Right renal cortex interstitium (tissue), 3 donors: ENCODE measurements at places on chromosomes 3 and 15.
A peak's percentile ranks its signal among the peaks of the same experiment; 100 is the strongest.

- no peak for DNase-seq
Observed at GRCh38 chr3:112013784-112014143, 15.0 kb downstream of the TAGLN3 start.

- no peak for DNase-seq
Observed at GRCh38 chr3:170038434-170039110, 777 bp downstream of the GPR160 start.

DNA sequence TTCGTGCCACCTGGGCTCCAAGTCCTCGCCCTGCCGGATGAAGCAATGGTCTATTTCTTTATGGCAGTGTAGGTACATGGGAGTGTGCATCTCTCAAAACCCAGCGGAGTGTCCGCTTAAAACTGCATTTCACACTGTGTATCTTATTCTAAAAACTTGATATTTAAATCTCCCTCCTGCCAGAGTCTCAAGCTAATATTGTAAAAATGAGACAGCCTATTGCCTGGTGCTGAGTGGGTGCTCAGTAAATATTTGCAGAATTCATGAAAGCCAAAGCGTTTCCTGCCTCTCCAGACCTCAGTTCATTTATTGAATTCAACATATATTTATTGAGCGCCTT is 330 bp upstream of the TBC1D2B start:
- no peak for DNase-seq

DNA sequence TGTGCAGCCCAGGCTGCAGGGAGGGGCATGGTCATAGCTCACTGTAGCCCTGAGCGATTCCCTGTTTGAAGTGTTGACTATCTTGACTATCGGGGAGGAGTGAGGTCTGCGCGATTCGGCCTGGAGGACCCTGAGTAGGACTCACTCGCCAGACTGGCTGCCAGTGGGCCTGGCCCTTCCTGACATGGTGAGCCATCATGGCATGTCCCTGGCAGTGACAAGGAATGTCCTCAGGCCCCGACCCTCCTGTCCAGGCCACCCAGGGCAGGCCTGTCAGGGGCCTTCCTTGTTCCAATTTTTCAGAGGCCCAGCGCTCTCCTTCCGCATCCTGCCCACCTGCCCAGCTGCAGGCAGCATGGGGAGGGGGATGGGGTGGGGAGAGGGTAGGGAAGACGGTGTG is 5.2 kb upstream of the OCA2 start:
- DNase-seq = no peak

GRCh38 chr15:83174891-83175290 is 32.7 kb downstream of the HDGFL3 start:
- no peak for DNase-seq

GRCh38 chr3:112119962-112120836 is 12.8 kb downstream of the GCSAM start:
- DNase-seq = no peak

GRCh38 chr3:79957066-79957465 is 189.3 kb upstream of the ROBO1 start:
- no peak for DNase-seq

DNA sequence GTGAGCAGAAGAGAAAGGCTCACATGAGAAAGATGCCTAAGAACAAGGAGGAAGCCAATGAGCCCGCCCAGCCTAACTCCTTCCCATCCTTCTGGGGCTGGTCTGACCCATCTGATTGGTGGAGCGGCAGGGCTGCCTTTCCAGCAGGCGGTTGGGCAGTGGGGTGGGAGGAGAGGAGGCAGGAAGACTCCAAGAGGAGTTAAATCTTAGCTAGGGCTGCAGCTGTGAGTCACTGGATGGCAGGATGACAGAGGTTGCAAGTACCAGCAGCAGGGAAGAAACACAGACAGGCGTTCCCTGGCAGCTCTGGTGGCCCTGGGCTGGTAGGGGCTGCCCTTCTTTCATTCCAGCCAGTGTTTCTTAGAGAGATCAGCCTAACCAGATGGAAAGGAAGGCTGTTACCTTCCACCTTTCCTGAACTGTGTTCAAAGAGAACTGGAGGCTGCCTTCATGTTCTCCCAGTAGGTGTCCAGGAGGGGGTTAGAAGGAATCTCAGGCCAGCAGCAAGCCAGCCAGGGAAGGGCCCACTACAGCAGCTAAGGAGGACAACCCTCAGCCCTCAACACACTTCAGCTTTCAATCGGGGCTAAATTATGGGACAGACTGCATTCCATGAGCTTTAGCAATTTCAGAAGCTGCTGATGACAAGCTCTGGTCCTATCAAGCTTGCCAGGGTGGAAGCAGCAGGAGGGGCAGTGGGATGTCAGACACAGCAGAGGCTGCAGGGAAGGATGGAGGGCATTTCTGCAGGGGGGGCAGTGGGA is 50.3 kb downstream of the CHSY1 start:
- DNase-seq = peak; percentile 62

DNA sequence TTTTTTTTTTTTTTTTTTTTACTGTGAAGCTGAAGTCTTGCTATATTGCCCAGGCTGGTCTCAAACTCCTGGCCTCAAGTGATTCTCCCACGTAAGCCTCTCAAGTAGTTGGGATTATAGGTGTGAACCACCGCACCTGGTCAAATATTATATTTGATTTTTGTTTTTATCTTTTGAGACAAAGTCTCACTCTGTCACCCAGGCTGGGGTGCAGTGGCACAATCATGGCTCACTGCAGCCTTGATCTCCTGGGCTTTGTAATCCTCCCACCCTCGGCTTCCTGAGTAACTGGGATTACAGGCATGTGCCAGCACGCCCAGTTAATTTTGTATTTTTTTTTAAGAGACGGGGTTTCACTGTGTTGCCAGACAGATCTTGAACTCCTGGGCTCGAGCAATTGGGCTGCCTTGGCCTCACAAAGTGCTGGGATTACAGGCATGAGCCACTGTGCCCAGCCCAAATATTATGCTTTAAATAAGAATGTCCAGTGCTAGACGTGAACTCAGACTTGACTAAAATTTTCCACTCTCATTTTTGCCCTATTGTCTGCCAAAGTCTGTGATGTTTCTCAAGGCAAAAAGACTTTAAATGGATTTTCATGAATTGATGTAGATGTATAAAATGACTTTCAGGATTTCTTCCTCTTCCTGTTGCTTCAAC is 33.4 kb upstream of the CRBN start:
- DNase-seq = no peak

GRCh38 chr3:14322001-14322400 is 80.4 kb upstream of the SLC6A6 start:
- no peak for DNase-seq

DNA sequence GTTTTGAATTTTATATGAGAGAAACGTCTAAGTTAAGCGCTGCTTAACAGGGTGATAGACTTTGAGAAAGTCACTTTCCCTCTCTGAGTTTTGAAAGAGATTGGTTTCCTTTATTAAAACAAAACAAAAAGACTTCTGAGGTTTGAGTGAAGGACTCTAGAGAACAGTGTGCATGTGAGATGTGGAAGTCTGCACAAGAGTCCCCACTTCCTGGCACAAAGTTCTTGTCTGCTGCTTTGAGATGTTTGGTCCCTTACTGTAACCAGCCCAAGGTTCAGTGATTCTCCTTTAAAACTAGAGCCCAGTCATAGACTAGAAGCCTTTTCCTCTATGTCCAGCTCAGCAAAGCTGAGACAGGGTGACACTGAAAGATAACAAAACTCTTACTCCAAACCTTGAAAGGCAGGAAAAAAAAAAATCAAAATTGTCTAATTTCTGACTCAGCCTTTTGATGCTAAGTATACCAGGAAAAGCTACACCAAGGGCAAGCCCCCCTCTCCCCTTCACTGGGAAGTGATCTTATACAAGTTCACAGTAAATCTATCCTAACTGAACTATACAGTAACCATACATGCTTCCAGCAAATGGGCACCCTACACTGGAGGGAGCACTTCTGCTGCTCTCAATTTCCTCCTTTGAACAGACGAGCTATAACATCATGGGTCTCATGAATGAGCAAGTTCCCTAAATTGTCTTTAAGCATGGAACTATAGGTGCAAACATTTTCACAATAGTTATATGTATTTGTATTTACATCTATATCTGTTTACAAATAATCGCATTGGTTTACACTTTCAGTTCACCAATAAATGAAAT is 2.3 kb downstream of the POPDC2 start:
- DNase-seq = no peak

- no peak for DNase-seq
Observed at GRCh38 chr15:96542130-96542770, 211.8 kb downstream of the NR2F2 start.

DNA sequence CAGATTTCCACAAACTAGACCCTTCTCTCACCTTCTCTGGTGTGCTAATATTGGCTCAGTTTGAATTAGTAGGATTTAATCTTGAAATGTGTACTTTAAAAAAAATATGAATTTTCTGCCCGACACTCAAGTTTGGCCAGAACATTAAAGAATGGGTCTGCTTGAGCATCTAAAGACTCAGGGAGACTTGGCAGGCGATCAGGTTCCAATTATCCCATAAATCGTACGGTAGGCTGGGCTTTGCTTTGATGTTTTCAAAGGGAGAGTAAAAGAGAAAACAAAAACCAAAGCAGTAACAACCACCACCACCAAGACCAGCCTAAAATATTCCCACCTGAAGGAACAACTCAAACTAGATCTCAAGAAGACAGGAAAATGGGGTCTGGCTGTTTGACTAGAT is 230.8 kb downstream of the EBLN2 start:
- no peak for DNase-seq

DNA sequence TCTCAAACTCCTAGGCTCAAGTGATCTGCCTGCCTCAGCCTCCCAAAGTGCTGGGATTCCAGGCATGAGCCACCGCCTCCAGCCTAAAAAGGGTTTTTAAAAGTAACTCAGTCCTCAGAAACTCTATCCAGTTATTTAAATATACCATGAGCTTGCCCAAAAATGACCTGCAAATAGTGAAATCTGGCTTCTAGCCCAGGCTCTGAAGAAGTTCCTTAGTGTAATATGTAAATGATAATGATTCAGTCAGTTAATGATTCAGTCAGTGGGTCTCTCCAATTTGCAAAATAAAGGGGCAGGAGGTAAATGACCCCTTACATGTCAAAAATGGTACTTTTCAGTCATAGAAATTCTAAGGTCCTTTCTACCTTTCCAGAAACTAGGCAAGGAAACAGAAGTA is 28.8 kb downstream of the LRRC2 start:
- no peak for DNase-seq

- no peak for DNase-seq
Observed at GRCh38 chr3:58577269-58577821, at the start of gene FAM107A. Gene FAM107A (minus strand): TSS chr3:58577391. CDS start chr3:58569860, 7,531 bp downstream.

DNA sequence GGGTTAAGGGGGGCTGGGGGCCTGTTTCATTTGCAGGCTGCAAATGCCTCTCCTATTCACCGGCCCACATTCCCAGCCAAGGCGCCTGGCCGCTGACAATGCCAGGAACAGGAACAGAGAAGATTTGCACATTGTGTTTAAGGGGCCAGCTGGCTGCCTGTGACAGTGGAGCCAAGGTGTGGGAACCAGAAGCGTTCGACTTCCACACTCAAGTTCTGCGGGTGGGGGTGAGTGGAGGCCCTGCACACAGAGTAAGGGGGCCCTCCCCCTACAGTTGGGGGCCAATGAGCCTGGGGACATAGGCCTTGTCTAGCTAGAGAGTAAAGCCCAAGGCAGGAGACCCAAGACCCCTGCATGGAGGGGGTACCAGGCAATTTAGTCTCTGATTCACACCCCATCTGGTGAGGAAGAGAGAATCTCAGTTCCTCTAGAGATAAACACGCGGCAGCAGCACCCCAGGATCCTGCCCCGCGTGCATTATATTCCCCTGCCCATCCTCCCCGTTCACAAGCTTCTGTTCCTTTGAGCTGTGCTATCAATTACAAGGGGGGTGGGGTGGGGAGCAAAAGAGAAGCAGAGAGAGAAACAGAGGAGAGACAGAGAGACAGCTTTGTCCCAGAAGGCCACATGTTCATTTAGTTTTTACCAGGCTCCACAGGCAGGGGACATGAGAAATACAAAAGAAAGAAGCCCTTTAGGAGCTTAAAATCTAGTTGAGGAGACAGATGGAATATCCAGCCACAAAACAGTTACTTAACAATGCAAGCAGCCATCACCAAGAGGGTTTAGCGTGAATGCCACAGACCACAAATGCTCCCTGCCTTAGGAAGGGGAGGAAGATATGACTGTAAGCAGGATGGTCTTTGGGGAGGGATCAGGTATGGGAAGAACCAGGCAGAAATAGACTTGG is 9.2 kb downstream of the IGDCC3 start:
- no peak for DNase-seq

DNA sequence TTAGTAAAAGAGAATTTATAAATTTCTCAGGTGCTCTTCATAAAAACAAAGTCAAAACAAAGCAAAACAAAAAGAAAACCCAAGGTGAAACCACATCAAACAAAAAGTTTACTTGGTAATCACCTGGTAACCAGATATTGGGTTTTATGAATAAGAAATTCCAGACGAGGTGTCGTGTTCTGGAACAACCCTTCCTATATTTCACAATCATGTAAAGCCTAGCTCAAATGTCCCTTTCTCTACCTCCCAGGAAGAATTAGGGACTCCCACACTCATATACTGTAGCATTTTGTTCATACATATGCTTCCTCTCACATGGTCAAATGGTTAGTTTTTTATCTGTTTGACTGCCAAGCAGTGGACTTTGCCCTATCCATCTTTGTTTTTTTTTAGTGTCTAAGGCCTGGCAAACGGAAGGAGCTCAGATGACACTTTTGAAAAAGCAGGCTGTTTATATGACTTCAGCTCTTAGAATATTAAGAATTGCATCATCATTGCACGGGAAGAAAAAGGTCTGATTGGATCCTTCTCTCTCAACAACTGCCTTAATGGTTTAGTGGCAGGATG is 326.7 kb upstream of the TBL1XR1 start:
- DNase-seq = no peak

GRCh38 chr3:127794402-127794801 is 27.9 kb downstream of the MGLL start:
- DNase-seq = no peak

- DNase-seq = no peak
Observed at GRCh38 chr3:156787926-156788663, 38.1 kb upstream of the LEKR1 start.

DNA sequence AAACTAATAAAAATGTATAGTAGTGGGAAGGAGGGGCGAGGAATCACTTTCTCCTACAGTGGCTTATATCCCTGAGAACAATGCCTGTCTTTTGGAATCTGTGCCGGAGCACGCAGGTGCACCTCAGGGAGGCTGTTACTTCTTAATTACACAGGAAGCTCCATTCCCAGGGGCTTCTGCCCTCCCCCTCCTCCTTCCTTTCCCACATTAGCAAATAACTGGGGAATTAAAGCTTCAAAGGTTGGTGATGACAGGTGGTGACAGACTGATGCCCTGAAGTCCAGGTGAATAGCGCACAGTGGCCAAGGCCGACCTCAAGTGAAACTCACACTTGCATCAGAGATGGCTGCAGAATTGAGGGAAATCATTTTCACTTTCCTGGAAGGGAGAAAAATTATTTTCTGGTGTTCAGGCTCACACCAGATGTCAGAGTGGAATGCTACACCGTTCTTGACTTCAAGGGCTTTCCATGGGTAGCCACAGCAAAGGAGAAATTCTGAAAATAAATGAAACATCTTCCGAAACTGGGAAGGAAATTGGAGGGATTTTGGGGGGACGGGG is 3.7 kb downstream of the GRAMD2A start:
- no peak for DNase-seq
